B cell (primary cell): ENCODE measurements at places on chromosomes 4 and X. TPM values are rescaled to one million over a fixed set of nuclear protein-coding genes. Genes with fewer than 3 reads are reported as not detected.

The NPNT gene
- total RNA-seq, result not detected in 2 replicates

The SPANXD gene
- not detected in 2 replicates for total RNA-seq

DNA sequence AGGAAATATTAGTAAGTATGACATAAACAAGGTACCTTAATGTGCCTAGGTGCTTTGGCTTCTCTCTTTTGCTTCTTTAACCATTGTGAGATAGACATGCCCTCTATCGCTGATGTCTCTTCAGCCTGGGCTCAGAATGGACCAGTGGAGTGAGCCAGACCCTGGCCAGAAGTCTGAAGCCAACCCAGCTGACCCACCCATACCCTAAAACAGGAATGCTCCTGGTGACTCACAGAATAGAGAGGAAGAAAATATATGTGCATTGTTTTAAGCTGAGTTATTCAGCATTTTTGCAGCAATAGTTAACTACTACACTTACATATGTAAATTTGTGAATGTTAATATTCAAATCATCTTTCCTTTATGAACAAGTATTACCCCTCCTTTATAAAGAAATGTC, 167.5 kb upstream of the PCDH10 start:
- H3K27ac ChIP-seq, result no peak overlapping the region
- H3K4me3 ChIP-seq, result no peak overlapping the region
- no peak for DNase-seq

- no peaks in the 10 kb centered on the region for H3K4me1 ChIP-seq
- H3K36me3 ChIP-seq, result no peaks in the 10 kb centered on the region
- no peaks in the 10 kb centered on the region for H3K27me3 ChIP-seq
These were observed 534.6 kb downstream of the PPARGC1A start for GRCh38 chr4:23355258-23355657.

DNA sequence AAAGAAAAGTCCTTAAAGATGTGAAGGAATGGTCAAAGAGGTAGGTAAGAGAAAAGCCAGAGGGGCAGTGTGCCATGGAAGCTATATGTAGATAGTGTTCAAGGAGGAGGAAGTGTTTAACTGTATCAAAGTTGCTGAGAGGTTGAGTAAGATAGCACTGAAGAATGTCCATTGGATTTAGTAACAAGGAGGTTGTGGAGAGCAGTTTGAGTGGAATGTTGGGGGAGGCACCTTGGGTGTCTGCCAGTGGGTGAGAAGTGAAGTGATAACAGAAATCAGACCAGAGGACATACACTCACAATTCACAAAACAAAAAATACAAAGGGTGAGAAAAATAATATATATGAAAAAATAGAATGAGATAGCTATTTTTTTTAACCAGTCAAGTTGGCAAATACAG, 121.3 kb upstream of the AMOT start:
- no peaks in the 10 kb centered on the region for H3K36me3 ChIP-seq
- H3K27ac ChIP-seq, result no peak overlapping the region
- H3K27me3 ChIP-seq, result no peaks in the 10 kb centered on the region
- no peaks in the 10 kb centered on the region for H3K4me1 ChIP-seq
- no peak for DNase-seq
- H3K4me3 ChIP-seq, result no peak overlapping the region
